ENCODE measurements at places on chromosomes 16 and 17.

DNA sequence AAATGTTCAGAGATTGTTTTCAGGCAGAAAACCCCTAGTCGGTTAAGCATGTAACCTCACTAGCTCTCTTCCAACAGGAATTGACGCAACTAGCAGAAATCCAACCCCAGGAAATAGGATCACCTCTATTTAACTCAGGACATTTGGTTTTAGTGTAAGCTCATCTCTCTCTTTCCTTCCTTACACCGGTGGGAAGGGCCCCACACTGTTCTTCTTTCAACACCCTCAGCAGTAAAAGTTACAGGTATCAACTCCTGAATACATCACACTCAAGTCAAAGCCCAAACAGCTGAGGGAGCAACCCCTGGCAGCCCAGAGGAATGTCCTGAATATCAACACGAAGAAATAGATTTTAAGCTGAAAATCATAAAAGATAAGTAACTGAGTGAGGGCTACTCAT is 191.2 kb upstream of the KIF2B start:
- DNase-seq = no peak

DNA sequence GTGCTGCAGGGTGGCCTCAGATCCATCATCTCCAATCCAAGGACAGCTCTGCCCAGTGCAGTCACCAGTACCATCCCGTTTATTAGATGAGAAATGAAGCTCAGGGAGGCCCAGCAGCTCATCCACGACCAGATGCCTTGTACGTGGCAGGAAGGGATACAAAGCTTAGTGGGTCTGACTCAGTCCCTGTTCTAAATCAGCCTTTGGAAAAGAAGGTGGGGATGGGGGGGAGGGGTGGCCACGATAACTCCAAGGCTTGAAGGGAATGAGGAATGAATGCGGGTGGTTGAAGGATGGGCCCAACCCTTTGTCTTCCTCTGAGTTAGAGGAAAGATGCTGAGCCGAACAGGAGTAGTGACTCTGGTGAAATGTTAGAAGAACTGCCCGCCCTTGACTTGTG is 25.8 kb downstream of the LLGL2 start:
- no peak for DNase-seq

DNA sequence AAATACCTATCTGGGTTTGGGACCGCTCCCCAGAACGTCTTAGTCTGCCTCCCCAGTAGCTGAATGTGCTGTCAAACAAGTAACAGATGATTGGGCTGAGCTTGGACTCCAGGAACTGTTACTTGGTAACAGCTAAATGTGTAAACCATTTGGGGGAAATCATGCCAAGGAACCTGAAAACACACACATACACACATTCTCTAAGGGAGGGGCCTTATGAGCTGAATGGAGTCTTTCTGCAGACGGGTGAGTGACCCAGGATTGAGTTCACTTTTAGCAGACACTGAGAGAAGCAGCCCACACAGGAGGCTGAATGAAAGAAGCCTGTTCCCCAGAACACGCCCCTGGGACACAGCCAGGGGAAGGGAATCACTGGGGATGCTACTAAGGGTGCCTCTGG is 1.6 kb downstream of the ACLY start:
- no peak for DNase-seq

GRCh38 chr16:76988526-76988925 is 202.5 kb upstream of the MON1B start:
- DNase-seq = no peak

DNA sequence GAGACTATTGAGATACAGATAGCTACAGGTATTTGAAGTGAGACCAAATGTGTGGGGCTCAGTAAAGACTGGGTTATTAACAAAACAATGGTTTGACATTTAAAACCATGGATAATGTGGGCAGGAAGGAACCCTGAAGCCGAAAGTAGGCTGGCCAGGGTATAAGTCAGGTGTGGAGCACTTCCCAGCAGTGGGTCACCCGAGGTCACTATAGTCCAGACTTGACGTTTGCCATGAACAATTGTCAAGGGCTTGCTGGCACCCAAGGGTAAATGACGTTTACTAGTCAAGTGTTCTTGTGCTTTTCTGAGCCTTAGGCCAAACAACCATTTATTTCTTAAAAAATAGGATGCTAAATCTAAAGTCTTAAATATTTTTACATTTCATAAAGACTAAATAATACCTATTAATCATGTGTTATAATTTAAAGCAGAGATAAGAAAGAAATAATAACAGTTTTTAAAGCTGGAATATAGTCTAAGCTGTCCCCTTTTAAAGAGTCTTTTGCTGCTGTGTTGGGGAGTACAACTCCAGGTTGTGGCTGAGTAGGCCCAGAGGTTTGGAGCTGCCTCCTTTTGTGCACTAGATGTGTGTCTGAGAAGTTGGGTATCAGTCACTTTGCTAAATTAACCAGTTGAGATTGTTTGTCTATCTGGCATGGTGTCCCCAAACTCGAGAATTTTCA is 15.7 kb downstream of the ALDH3A2 start:
- no peak for DNase-seq

- DNase-seq = no peak
Measured at GRCh38 chr17:61997664-61998063, 67.4 kb downstream of the MED13 start.

GRCh38 chr16:1291576-1291974 is 17.9 kb upstream of the UBE2I start:
- DNase-seq = no peak

GRCh38 chr17:82838386-82839063 is 1.3 kb downstream of the ZNF750 start:
- no peak for DNase-seq

- no peak for DNase-seq
Measured at GRCh38 chr17:290121-290521, 62.5 kb downstream of the RPH3AL start.

- peak; percentile 72 for DNase-seq
Measured at GRCh38 chr17:39676198-39676819, 8.1 kb downstream of the PNMT start.

- DNase-seq = no peak
Measured at GRCh38 chr16:4594433-4595410, 20.0 kb downstream of the UBALD1 start.
